Left ventricle myocardium inferior (tissue), 1 donor: ENCODE measurements at places on chromosomes 12 and 14.

GRCh38 chr12:100267603-100268281 lies 765 bp downstream of the SCYL2 start:
- peak overlapping the region; percentile 94 for H3K4me3 ChIP-seq
- no peaks in the 10 kb centered on the region for H3K27me3 ChIP-seq
- peaks cover 60% of the 10 kb centered on the region for H3K4me1 ChIP-seq
- peak overlapping the region; percentile 95 for H3K27ac ChIP-seq
- no peaks in the 10 kb centered on the region for H3K36me3 ChIP-seq

DNA sequence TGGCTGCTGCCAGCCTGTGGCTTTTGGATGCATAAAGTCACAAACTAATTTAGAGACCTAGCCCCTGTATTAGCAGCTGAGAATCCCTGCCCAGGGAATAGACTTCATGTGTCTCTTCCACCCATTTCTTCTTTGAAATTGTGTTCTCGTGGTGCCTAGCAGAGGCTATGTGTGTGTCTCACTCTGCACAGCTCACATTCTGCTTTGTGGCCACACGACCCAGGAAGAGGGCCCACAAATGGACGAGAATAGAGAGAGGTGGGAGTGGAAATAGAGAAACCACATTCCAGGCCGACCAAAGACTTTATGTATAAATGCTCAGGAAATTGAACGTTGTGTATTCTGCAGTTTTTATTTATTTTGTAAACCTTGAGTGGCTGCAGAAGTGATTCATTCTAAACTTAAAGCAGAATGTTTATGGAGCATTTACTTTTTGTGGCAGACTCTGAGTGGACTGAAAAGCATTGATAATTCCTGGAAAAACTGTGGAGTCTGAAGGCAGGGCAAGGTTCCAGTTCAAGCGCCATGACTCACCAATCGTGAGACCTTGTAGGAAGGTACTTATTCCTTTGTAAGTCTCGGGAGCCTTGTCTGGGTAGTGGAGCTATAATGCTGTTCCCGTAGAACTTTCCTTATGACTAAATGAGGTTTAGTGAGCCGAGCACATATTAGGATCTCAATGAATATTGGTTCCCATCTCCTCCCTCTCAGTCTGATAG lies 9.1 kb downstream of the B4GALNT3 start:
- peaks cover 65% of the 10 kb centered on the region for H3K4me1 ChIP-seq
- H3K27ac ChIP-seq = peak overlapping the region; percentile 91
- no peak for DNase-seq
- H3K4me3 ChIP-seq = no peak overlapping the region
- H3K27me3 ChIP-seq = peaks cover 5% of the 10 kb centered on the region

- DNase-seq = no peak
- H3K27ac ChIP-seq = no peak overlapping the region
- H3K4me3 ChIP-seq = no peak overlapping the region
These were observed 439.4 kb downstream of the NELL2 start for GRCh38 chr12:44436756-44437155.

- no peak overlapping the region for H3K27ac ChIP-seq
- H3K4me3 ChIP-seq = no peak overlapping the region
- peaks cover 3% of the 10 kb centered on the region for H3K36me3 ChIP-seq
- DNase-seq = no peak
- H3K4me1 ChIP-seq = peaks cover 35% of the 10 kb centered on the region
These were observed 9.5 kb downstream of the POMT2 start for GRCh38 chr14:77311217-77311616.

DNA sequence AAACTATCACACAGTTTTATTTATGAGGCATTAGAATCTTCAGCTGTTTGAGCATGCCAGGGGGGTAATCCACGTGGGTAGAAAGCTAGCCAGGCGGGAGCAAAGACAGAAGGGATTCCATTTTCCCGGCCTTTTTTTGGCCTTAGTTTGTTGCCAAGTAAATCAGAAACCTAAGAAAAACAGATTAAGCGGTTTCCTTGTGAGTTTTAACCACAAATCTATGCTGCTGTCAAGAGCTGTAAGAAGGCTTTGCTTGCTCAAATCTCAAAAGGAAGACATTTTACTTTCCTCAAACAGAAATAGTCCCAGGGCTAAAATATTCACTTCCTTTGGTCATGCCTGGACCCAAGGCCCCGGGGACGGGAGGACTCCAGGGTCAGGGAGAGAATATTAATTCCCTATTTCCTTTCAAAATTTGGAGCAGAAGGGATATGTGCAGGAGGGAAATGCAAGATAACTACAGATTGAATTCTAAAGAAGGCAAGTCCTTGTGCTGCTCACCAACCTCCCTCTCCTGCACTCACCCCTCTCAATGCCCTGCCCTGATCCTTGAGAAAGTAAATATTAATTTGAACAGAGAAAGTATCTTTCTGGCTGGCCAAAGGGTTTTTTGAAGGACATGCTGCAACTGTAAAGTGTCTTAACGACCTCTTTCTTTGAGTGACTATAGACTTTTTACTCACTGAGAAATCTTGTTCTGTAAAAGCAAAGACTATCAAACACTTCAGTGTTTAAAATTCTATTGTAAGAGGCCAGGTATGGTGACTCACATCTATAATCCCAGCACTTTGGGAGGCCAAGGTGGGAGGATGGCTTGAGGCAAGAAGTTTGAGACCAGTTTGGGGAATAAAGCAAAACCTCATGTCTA lies 75.7 kb downstream of the HSD17B6 start:
- H3K27ac ChIP-seq = peak overlapping the region; percentile 39
- no peaks in the 10 kb centered on the region for H3K36me3 ChIP-seq
- H3K4me1 ChIP-seq = peaks cover 17% of the 10 kb centered on the region
- H3K27me3 ChIP-seq = no peaks in the 10 kb centered on the region
- no peak overlapping the region for H3K4me3 ChIP-seq
- DNase-seq = no peak

GRCh38 chr12:46664761-46665287 lies 161.0 kb downstream of the SLC38A4 start:
- H3K4me1 ChIP-seq = peaks cover 19% of the 10 kb centered on the region
- no peak for DNase-seq
- no peaks in the 10 kb centered on the region for H3K27me3 ChIP-seq

DNA sequence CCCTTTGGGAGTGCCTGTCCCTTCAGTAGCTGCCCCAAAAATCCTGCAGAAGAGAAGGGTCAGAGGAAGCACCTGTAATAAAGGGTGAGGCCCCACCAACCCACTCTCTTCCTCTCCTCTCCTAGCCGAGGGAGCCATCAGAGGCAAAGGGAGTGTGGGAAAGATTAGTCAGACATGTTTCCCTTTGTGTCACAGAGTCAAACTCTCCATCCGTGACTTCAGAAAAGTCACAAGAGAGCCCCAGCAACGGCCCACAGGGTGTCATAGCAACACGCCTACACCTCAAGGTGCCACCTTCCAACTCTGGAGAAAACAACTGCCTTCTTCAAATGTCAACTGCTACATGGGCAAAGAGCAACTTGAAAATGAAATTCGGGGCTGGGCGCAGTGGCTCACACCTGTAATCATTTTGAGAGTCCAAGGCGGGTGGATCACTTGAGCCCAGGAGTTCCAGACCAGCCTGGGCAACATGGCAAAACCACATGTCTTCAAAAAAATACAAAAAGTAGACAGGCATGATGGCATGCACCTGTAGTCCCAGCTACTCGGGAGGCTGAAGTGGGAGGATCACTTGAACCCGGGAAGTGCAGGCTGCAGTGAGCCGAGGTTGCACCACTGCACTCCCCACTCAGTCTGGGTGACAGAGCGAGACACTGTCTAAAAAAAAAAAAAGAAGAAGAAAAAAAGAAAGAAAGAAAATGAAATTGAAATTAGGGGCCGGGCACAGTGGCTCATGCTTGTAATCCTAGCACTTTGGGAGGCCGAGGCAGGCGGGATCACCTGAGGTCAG lies 17.7 kb upstream of the CD27 start:
- no peak overlapping the region for H3K4me3 ChIP-seq
- no peak for DNase-seq
- peaks cover 23% of the 10 kb centered on the region for H3K4me1 ChIP-seq
- no peak overlapping the region for H3K27ac ChIP-seq
- H3K27me3 ChIP-seq = peaks cover 2% of the 10 kb centered on the region

DNA sequence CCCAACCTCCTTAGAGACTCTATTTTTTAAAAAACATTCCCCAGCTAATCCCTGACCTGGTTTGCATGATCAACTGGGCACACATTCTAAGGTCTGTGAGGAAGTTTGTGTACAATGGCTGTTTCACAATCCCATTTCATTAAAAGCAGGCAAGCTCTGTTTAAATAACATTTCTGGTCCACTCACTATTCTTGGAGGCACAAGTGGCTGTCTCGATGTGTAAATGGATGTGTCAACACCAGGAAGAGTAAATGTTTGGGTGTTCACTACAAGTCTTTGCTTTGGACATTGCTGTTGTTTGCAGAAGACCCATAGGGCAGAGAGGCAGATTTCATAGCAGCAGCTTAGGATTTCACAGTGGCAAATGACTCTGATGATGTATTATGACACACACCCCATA lies 98.3 kb downstream of the PDZRN4 start:
- H3K36me3 ChIP-seq = no peaks in the 10 kb centered on the region
- DNase-seq = no peak
- H3K4me3 ChIP-seq = no peak overlapping the region
- H3K27ac ChIP-seq = no peak overlapping the region
- no peaks in the 10 kb centered on the region for H3K4me1 ChIP-seq

DNA sequence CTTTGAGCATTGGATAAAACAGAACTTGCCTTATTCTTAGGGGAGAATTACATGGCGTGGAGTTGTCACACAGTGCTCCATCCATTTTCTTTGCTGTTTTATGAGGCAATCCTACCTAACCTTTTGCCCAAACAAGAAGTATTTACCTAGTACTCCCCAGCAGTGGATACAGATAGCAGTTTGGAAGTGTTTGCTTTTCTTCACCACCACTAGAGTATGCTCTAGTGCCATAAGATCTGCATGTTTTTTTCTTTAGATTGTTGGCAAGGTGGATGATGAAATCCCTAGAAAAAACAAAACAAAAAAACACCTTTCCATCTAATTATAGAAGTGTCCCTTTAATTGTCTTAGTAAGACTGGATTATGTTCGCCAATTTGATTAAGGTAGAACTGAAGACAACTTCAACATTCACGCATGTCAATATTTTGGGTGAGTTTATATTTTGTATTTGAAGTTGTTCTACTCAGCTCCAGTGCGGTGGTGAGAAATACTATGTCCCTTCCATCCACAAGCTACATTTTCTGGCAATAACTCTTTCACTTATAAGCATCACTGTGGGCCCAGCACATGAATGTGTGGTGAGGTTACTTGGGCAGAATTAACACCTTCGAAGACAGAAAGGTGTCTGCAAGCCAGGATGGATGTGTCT lies 23.6 kb upstream of the TMEM260 start:
- no peak for DNase-seq
- H3K36me3 ChIP-seq = no peaks in the 10 kb centered on the region
- H3K27me3 ChIP-seq = peaks cover 93% of the 10 kb centered on the region
- H3K27ac ChIP-seq = no peak overlapping the region

DNA sequence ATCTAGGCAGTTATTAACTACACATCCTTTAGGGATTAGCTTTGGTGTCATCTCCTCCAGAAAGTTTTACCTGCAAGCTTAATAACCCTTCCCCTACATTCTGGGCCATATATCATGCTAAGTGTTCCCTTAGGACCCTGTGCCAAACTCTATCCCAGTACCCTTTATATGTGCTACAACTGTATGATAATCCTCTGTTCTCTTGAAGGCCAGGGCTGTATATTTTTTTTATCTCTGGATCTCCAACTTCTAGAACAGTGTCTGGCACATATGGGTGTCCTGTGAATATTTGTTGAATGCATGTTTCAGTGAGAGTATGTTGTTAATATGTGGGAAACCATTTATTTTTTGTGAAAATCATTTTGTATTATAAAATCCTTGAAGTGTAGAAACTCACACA lies 106.7 kb downstream of the PPM1A start:
- H3K4me3 ChIP-seq = no peak overlapping the region
- H3K36me3 ChIP-seq = no peaks in the 10 kb centered on the region
- DNase-seq = no peak
- H3K4me1 ChIP-seq = peaks cover under 1% of the 10 kb centered on the region
- no peaks in the 10 kb centered on the region for H3K27me3 ChIP-seq
- no peak overlapping the region for H3K27ac ChIP-seq

- H3K4me3 ChIP-seq = no peak overlapping the region
- no peaks in the 10 kb centered on the region for H3K36me3 ChIP-seq
- peak overlapping the region; percentile 18 for H3K27ac ChIP-seq
These were observed 77.7 kb downstream of the PPP2R5C start for GRCh38 chr14:101839236-101839635.

DNA sequence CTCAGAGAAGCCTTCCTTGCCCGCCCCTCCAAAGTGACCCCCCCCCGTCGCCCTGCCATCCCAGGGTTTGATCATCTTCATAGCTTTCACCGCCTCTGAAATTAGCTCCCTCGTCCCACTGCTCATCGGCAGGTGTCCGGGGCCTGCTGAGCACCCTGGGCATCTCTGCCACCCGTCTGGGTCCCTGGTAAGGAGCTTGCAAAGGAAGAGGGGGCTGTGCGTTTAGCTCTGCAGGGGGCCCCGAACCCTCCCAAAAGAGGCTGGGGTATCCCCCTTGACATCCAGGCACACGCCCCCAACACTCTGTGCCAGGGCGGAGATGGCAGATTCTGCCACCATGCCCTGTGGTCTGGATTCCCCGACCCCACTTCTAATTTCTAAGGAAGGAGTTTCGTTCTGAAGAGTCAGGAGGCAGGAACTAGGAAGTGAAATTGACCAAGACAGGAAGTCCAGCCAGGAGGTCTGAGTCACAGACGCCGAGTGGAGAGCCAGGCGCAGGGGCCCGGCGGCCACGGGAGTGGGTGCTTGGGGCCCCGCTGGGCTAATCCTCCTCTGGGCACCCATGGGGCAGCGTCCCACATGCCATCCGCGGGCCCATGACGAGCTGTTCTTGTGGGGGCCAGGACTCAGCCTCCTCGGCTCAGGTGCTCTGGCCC lies 95.7 kb downstream of the RFLNA start:
- peak; percentile 66 for DNase-seq
- H3K27me3 ChIP-seq = no peaks in the 10 kb centered on the region
- peaks cover 98% of the 10 kb centered on the region for H3K4me1 ChIP-seq
- peak overlapping the region; percentile 15 for H3K4me3 ChIP-seq

GRCh38 chr14:81516986-81517797 lies 16.5 kb downstream of the SEL1L start:
- peaks cover 63% of the 10 kb centered on the region for H3K4me1 ChIP-seq
- H3K36me3 ChIP-seq = peaks cover 28% of the 10 kb centered on the region
- H3K4me3 ChIP-seq = no peak overlapping the region
- no peak for DNase-seq
- no peaks in the 10 kb centered on the region for H3K27me3 ChIP-seq
- H3K27ac ChIP-seq = peak overlapping the region; percentile 73

DNA sequence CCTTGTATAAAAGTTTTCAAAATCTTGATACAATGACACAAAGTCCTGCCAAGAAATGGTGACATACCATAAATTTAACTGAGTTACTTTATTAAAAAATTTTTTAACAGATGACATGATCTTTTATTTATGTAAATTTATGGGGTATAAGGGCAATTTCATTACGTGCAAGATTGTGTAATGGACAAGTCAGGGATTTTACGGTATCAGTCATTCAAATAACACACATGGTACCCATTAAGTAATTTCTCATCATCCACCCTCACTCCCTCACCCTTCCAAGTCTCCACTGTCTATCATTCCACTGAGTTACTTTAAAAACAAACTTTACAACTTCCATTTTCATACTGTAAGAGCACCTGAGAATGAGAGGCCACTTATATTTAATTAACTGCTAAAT lies 37.4 kb downstream of the SPTLC2 start:
- H3K27ac ChIP-seq = no peak overlapping the region
- no peaks in the 10 kb centered on the region for H3K27me3 ChIP-seq
- H3K36me3 ChIP-seq = peaks cover 11% of the 10 kb centered on the region
